Stimulated activated effector memory CD8-positive, alpha-beta T cell treated with anti-CD3 and anti-CD28 coated beads, Interleukin-12 subunit alpha, Interleukin-12 subunit beta, amount 100 ng/mL, for 72 hours (primary cell): ENCODE measurements at places on chromosomes 2 and 18.

- no peak for DNase-seq
Measured at GRCh38 chr2:142065700-142066099, 65.1 kb downstream of the LRP1B start.

GRCh38 chr18:10351858-10352257 lies 102.6 kb upstream of the APCDD1 start:
- DNase-seq, result no peak

DNA sequence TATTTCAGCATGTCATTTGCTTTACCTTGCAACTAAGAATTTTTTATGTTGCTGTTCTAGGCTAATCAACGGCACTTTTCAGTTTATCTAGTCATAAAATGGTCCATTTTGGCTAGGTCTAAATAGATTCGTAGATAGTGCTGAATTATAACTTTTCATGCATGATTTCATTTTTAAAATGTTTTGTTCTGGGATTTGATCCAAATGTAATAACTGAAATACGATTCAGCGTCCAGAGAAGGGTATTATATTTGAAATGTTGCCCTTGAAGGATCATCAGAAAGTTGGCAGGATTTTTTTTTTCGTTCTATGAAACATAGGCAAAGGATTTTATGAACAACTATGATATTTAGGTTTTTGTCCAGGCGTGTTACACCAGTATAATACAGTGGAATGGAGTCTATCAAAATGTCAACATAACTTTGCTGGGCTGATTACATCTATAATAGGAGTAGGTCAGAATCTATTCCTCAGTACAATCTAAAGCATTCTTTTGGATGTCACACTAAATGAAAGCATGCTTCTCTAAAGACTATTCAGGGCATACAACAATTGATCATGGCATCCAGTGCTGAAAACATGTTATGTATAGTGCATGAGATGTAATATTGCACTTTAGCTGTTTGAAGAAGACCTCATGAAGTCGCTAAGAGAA lies 24.8 kb downstream of the TTC27 start:
- DNase-seq, result no peak

DNA sequence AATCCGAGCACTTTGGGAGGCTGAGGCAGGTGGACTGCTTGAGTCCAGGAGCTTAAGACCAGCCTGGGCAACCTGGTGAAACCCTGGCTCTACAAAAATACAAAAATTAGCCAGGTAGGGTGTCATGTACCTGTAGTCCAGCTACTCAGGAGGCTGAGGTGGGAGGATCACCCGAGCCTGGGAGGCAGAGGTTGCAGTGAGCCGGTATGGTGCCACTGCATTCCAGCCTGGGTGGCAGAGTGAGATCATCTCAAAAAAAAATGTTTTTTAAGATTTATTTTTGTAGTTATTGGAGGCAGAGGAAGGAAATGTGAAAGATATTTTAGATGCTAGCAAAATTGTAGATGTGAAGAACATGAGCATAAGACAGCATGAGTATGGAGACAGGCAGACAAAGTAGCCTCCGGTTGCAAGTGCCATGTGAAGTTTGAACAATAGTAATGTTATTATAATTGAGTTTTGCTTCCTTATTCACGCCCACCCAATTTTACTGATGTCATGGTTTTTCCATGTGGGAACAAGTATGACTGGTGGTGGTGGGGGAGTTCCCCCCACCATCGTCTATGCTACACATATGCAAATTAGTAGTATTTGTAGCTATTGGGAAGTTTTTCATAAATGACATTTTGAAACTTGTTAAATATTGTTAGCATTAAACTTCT lies 18.0 kb downstream of the REL start:
- DNase-seq, result no peak

GRCh38 chr2:54499661-54500060 lies 43.5 kb downstream of the SPTBN1 start:
- no peak for DNase-seq

DNA sequence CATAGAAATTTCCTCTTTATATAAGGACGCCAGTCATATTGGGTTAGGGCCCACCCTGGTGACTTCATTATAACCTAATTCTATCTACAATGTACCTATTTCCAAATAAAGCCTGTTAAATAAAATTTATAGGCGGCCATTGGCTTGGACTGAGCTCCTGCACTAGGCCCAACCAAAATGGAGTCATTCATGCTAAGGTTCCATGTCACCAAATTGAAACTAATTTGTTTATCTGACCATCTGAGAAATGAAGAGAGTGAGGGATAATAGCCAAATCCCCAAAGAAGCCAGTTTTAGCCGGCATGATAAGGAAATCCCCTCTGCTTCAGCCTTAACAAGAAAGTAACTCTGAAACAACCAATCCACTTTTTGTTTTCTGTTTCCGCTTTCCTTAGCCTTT lies 7.2 kb upstream of the DYM start:
- DNase-seq, result no peak

DNA sequence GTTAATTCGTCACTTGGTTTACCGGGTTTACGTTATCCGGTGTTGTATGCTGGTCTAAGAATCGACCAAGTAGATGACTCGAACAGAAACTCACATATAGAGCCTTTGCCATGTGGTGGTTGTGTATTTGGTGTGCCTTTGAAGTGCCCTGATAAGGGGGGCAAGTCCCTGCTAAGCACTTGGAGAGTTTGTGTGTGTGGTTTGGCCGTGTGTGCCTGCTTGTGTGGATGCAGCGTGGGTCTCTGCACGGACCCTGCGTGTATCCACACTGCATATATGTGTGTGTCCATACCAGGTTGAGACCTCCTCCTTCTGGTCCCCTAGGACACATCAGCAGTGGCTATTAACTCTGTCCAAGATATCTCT lies 2.4 kb upstream of the CELF4 start:
- no peak for DNase-seq

DNA sequence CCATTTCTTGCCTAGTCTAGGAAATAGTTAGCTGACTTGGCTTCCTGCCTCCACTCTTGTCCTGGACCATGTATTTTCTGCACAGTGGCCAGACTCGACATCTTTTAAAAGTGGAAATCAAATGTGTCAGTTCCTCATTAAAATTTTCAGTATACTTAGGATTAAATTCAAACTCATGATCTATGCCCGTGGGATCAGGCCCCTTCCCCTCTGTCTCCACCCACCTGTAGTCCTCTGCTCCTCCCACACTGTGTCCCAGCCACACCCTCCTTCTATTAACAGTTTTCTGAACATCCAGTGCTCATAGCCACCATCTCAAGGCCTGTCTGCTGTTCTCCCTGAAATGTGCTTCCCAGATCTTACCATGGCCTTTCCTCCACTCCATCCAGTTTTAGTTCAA lies 13.3 kb downstream of the ARHGAP25 start:
- DNase-seq, result no peak

DNA sequence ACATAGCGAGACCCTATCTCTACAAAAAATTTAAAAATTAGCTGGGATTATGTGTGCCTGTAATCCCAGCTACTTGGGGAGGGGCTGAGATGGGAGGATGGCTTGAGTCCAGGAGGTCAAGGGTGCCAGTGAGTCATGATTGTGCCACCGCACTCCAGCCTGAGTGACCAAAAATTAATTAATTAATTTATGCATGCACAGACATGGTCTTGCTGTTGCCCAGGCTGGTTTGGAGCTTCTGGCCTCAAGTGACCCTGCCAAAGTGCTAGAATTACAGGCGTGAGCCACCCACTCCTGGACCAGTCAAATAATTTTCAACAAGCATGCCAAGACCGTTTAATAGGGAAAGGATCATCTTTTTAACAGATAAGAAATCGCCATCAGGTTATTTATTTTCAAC lies 57.7 kb upstream of the TFCP2L1 start:
- DNase-seq, result no peak

- no peak for DNase-seq
Measured at GRCh38 chr2:40554665-40555294, 102.9 kb upstream of the SLC8A1 start.

- DNase-seq, result no peak
Measured at GRCh38 chr2:64708829-64709228, 55.1 kb upstream of the SERTAD2 start.

GRCh38 chr2:239127513-239127912 lies 273.3 kb downstream of the HDAC4 start:
- no peak for DNase-seq

- no peak for DNase-seq
Measured at GRCh38 chr18:37175727-37176620, 347.0 kb downstream of the KIAA1328 start.

GRCh38 chr2:9252002-9252357 lies 45.4 kb downstream of the ASAP2 start:
- DNase-seq, result no peak

DNA sequence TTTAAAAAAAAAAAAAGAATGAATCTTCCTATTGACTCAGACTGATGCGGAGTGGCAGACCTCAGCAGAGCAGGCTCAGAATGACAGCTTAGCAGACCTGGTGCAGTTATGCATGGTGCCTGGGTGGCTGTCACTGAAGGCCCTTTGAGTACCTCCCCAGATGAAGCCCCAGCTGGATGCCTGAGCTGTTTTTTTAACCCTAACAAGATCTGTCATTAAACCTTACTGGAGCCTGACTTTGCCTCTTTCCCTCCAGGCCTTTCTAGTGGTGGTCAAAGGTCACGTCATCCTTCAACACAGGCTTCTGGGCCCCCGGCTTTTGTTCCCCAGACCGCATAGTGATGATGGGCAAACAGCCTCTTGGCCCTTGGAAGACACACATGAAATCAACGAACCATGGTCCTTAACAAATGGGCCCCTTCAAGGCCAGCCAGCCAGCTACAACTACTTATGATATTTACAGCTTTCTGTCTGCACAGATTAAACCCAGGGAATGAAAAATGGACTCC lies 138.3 kb upstream of the CYP1B1 start:
- DNase-seq, result no peak
